ENCODE measurements at places on chromosomes 5 and 9. TPM values are rescaled to one million over a fixed set of nuclear protein-coding genes. Genes with fewer than 3 reads are reported as not detected.

GRCh38 chr9:95373069-95373681 lies 55.7 kb upstream of the FANCC start:
- no peak overlapping the region for H3K27ac ChIP-seq
- no peaks in the 10 kb centered on the region for H3K36me3 ChIP-seq
- peaks cover 18% of the 10 kb centered on the region for H3K4me1 ChIP-seq

DNA sequence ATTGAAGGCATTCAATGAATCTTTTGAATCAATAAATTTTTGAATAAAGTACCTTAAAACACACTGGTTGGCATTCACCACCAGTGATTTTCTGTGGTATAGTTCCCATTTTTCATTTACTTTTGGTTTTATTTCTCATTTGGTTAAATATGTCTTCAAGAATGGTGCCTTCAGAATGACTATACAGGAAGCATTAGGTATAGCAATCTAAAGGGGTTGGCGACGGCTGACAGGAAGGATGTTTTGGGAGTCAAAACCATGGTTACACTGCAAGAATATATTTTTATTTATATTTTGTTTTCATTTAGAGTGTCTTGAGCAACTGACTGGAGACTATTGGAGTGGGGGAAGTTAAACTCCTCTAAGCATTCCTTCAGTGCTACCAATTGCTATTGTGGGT lies 235.7 kb downstream of the HTR1A start:
- no peak overlapping the region for H3K27ac ChIP-seq
- H3K4me3 ChIP-seq = no peak overlapping the region
- no peak for DNase-seq
- no peaks in the 10 kb centered on the region for H3K36me3 ChIP-seq

DNA sequence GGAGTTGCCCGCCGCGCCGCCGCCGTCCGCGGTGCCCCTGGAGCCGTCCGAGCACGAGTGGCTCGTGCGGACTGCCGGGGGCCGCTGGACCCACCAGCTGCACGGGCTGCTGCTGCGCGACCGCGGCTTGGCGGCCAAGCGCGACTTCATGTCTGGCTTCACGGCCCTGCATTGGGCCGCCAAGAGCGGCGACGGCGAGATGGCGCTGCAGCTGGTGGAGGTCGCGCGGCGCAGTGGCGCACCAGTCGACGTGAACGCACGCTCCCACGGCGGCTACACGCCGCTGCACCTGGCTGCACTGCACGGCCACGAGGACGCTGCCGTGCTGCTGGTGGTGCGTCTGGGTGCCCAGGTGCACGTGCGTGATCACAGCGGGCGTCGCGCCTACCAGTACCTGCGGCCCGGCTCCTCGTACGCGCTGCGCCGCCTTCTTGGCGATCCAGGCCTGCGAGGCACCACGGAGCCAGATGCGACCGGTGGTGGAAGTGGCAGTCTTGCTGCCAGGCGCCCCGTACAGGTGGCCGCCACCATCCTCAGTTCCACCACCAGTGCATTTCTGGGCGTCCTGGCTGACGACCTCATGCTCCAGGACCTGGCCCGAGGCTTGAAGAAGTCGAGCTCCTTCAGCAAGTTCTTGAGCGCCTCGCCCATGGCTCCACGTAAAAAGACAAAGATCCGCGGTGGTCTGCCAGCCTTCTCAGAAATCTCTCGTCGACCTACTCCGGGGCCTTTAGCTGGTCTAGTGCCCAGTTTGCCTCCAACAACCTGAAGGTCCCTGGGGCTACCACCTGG lies 1.6 kb downstream of the SOWAHA start:
- peaks cover 29% of the 10 kb centered on the region for H3K27me3 ChIP-seq
- H3K4me3 ChIP-seq = peak overlapping the region; percentile 40
- peaks cover 14% of the 10 kb centered on the region for H3K4me1 ChIP-seq

The ZNF300 gene
- total RNA-seq = 6.1 TPM

The SOWAHA gene
- 0.16 TPM for total RNA-seq

The FREM1 gene
- total RNA-seq = 21.0 TPM

The TMC1 gene
- not detected for total RNA-seq

The SLC36A3 gene
- not detected for total RNA-seq

All from sigmoid colon (tissue), 7 donors.